ENCODE measurements at places on chromosomes 16 and 17.

DNA sequence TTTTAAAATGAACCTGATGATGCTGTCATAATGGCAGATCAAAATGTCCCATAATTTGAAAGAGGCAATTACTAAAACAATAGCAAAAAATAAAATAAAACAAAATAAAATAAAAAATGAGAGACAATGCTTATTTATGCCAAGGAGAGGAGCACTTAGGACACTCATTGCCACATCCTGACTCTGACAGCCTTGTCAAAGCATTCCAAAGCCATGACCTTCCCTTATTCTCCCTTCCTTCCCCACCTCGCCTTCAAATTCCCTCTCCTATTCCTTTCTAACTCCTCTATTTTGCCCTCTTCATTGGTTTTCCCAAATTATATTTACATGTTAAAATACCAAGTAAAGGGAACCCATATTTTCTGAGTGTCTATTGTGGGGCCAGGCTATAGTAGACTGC lies 220.0 kb downstream of the CDH13 start:
- no peak for DNase-seq

DNA sequence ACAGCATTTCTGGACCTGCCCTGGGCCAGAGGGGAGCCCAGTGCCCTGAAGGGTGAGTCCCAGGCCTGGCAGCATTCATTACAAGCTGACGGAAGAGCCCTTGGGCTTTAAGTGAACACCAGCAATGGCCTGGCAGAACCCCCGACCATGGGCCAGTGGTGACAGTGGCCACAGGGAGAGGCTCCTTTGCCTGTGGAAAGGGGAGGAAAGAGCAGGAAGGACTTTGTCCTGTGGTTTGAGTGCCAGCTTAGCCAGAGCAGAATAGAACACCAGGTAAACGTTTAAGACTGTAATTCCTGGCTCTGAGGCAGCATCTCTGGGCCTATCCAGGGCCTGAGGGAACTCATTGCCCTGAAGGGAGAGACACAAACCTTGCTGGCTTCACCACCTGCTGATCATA lies 34.3 kb upstream of the ATP2C2 start:
- no peak for DNase-seq

- no peak for DNase-seq
Observed at GRCh38 chr17:2372180-2372579, 28.7 kb downstream of the MNT start.

DNA sequence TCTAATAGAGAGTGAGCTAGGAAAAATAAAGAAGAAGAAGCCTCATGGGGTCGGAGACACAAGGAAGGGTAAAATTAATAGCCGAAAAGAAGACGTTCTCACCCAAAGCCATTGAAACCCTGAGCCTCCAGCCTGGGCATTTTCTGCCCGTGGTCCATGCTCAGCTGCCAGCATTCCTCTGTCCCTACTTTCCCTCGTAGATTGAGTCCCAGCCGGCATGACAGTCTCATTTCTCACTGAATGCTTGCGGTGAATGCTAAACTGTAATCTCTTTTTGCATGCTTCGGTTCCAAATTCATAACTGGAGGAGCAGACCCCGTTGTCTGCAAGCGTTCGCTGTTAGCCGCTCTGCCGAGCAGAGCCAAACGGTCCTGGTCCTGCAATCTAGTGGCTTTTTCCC lies 54.0 kb upstream of the COX10 start:
- DNase-seq, result no peak

DNA sequence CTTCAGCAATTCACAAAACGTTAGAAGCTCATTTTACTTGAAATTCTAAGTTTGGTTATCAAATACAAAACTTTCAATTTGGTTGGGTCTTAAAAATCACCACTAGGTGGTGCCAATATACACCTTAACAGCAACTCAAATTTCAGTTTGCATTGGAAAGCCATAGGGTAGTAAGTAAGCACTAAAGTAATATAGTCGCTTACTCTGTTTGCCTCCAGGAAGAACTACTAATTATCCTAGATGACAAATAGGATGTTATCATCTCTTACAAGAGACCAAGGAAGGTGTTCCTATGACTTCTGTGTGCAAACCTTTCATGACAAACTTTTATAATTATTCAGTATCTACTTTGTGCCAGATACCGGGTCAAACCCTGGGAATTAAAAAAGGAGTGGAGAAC lies 93.3 kb downstream of the MYO1D start:
- DNase-seq, result peak; percentile 11

GRCh38 chr17:80339118-80339517 lies 75.8 kb upstream of the ENDOV start:
- DNase-seq, result no peak

DNA sequence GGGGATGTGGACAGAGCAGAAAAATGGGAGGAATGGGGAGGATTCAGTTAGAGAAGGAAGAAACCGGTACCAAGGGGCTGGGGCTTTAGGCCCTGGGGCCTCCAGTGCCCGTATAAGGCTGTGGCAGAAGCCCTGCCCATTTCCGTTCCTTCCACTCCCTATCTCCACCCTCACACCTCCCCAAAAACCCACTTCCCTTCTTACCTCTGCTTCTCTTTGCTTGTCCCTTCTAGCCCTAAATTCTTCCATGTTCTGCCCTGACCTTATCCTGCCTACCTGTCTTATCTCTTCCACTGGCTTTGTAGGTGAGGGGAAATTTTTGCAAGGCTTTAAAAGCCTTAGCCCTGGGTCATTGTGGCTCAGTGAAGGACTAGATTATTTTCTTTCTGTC lies 4.1 kb downstream of the RNF167 start:
- DNase-seq, result no peak

DNA sequence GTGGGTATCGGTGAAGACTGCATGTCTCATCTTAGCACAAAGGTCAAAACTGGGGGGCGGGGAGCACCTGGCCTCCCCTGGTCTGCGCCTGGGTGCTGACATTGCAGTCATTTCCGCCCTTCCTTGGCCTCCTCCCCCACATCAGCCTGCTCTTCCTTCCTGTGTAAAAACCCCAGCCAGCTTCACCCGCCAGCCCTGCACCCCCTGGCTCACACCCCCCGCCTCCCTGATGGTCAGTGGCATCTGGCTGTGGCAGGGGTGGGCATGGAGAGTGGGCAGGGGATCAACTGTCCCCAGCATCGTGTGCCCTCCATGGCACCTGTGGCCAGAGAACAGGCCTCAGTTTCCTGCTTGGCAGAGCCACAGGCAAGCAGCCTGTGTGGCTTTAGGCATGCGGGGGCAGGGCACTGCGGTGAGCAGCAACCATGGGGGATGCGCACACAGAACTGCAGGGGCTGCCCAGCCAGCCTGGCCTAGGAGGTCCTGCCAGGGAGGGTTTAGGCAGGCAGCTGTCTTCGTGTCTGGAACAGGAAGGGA lies 26.5 kb upstream of the LASP1NB start:
- no peak for DNase-seq

DNA sequence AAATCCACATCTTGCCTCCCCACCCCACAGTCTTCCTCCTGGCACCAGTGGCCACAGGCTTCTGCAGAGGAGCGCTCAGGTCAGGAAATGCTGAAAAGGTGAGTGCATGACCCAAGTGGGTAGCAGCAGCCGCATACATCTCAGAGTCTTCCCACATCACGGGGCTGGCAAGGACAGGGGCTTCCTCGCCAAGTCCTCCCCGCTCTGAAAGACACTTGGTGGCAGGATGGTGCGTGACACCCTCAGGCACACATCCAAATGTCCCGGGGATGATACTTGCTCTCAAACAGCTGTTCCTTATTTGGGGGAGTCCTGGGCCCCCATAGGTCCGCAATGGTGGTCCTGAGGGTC lies 8.8 kb upstream of the SLC16A5 start:
- DNase-seq, result no peak

DNA sequence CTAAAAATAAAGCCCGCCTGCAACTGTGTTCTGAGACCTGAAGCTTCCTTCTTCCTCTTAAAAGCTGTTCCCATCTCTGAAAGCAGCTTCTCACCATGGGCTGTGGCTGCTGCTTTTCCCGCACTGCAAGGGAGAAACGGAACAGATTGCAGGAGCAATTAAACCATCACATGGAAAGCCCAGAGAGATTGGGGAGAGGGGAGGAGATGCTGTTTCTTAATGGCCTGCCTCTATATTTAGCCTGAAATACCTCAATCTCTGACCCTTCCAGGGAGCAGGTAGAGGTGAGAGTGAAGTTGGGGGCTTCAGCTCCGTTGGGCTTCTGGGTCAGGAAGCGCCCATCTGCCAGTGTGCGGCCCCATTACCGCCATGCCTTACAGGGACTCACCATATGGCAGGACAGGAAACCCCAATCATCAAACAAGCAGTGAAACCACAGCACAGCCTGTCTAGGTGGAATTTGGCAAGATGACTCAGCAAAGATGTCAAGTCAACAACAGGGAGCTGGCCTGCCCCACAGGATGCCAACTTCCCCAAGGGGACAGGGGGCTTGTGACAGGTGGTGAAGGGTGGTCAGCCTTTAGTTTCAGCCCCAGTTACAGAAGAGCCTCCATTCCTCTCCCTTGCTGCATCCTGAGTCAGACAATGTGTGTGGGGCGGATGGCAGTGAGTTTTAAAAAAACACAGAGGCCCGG lies 286.6 kb upstream of the CCL2 start:
- no peak for DNase-seq

DNA sequence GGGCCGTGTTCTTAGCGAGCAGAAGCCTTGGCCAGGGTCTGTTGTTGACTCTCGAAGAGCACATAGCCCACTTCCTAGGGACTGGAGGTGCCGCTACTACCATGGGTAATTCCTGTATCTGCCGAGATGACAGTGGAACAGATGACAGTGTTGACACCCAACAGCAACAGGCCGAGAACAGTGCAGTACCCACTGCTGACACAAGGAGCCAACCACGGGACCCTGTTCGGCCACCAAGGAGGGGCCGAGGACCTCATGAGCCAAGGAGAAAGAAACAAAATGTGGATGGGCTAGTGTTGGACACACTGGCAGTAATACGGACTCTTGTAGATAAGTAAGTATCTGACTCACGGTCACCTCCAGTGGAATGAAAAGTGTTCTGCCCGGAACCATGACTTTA lies 18.5 kb downstream of the RSPRY1 start:
- DNase-seq, result no peak

DNA sequence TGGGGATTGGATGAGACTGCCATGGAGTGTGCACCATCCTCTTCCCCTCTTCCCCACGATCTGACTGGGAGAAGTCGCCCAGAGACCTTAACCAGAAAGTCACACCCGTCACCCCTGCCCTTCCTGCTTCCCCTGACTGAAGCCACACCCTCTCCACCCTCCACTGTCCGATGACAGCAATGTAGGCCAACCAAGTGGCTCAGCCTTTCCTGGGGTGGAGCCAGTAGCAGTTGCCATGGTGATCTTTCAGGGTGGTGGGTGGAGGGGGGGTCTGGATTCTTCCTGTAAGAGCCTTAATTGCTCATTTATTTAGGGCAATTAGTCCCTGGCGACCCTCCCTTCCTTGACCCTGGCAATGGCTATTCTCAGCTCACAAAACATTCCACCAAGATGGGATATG lies 37.5 kb upstream of the PHB1 start:
- DNase-seq, result no peak

- DNase-seq, result no peak
Observed at GRCh38 chr16:3606441-3606840, 5.0 kb downstream of the SLX4 start.

- no peak for DNase-seq
Observed at GRCh38 chr17:80431246-80432195, 16.6 kb downstream of the ENDOV start.

GRCh38 chr16:67542464-67542863 lies 13.8 kb downstream of the RIPOR1 start:
- DNase-seq, result no peak

- DNase-seq, result peak; percentile 29
Observed at GRCh38 chr17:33234930-33235685, 58.0 kb downstream of the ASIC2 start.

DNA sequence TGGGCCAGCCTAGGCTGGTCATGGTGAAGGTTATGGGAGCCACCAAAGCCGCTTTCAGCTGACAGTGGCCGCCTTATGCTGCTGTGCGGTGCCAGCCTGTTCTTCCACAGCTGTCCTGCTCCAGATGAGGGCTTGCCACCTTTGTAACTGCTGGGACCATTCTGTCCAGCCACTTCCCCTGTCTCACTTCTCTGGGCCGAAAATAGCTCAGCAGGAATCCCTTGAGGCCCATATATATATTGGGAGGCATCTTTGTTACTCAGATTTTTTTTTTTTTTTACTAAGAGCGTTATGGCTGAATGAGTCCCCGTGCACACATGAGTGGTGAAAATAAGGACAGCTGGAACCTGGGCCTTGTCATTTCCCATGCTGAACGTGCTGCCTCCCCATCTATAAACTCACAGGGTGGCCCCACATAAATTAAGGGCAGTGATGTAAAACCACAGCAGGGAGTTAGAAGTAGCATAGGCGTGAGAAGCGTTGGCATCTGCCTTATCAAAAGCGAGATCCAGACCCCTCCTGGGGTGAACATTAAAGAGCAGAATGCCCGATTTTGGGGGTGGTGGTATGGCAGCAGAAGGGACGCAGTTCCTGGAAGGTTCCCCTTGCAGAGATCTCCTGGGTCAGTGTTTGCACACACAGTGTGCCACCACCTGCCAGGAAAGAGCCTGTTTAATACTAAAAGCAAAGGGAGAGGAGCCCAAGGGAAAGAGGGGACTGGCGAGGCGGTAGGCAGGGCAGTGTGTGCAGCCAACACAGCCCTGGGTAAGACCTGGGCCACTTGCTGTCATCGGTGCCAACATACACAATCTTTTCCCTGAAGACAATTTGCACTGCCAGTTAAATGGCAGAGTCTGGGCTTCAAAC lies 57.8 kb downstream of the USP43 start:
- DNase-seq, result no peak

DNA sequence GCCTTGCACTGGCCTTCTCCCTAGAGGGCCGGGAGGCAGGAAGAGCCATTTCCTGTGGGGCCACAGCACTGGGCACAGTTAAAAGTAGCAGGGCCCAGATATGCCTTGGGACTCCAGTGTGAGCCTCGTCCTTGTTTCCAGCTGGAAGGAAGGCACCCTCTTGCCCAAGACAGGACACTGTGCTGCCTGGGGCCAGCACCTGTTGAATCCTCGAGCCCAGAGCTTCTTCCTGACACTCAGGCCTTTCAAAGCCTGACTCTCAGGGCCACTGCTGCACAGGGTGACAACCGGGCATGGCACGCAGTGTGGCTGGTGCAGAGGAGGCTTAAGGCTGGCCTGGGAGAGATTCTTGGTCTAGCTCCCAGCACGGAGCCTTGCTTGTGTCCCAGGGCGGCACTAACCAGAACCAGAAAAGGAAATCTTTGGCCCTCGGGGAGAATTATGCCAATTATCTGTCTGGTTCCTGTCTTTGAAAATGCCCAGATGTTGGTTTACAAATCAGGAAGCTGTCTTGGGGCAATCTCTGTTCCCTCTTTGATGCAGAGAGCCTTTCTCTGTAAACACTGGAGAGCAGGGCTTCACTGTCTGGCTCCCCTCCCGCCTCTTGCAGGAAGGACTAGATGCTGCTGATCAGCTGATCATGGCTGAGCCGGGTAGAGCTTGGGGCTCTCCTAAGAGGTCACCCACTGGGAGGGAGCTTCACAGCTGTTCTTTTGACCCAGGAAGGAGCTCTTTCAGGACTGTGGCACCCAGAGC lies 11.1 kb downstream of the LDHD start:
- no peak for DNase-seq

DNA sequence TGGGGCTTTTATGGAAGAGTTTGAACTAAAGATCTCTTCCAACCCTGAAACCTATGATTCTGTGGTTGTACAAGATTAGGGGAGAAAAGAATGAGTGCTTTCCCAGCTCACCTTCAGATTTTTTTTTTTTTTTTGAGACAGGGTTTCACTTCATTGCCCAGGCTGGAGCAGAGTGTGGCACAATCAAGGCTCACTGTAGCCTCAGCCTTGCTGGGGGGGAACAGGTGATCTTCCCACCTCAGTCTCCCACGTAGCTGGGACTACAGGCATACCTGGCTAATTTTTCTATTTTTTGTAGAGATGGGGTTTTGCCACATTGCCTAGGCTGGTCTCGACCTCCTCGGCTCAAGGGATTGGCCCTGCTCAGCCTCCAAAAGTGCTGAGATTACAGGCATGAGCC lies 21.8 kb upstream of the ITGB3 start:
- DNase-seq, result no peak
